ENCODE measurements at places on chromosomes 16 and 17.

GRCh38 chr17:46722662-46723285 is 95.7 kb downstream of the WNT3 start:
- no peak for DNase-seq

GRCh38 chr16:27291106-27291505 is 22.5 kb upstream of the NSMCE1 start:
- no peak for DNase-seq

DNA sequence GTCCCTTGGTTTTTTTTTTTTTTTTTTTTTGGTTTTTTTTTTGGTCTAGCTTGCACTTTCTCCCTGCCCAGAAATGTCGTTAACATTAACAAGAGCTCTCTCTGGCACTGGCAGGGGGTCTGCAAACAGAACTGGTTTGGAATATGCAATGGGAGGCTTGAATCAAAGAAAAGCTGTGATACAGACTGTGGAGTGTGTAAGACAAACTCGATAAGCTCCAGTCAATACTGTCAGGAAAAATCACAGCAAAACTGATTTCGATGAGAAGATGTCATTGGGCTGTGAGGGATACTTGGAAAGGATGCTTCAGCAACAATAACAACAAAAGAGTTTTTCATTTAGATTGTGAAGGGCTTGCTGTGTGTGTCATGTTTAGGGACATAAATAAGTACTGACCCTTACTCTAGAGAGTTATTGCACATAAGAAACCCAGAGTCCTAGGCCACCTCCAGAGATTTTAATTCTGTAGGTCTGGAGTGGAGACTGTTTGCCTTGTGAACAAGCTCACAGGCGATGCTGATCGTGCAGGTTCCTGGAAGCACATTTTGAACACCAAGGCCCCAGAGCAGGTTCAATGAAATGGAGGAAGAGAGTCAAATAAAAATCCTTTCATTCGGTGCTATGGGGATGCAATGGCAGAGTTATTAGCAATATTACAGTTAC is 470.7 kb upstream of the RBFOX1 start:
- DNase-seq = no peak

DNA sequence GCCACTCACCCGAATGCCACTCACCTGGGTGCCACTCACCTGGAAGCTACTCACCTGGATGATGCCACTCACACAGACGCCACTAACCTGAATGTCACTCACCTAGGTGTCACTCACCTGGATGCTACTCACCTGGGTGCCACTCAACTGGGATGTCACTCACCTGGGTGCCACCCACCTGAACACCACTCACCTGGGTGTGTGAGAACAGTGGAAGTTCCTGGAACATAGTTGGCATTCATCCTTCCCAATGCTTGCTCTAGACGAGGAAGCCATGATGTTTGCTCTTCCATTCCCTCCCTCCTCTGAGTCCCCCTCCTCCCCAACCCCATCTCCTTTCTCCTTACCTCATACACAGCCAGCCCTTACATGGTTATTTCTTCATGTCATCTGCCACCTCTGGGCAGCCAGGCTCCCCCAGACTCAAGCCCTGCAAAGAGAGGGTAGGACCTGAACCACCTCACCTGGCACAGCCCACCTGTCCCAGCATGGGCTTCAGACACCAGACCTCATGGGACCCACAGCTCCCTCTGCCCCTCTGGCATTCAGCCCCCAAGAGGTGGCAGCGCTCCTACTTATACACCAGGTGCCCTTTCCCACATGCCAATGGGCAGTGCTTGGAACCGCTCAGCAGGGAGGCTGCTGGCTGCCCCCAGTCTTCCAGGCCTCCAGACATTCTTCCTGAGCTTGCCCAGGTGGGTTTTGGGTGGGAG is 171.8 kb upstream of the FOXF1 start:
- no peak for DNase-seq

GRCh38 chr16:67278773-67279295 is 498 bp upstream of the PLEKHG4 start:
- DNase-seq = no peak

- peak; percentile 77 for DNase-seq
Measured at GRCh38 chr17:19728084-19728495, 11.7 kb upstream of the SLC47A2 start.

GRCh38 chr16:75088216-75088615 is 28.4 kb downstream of the LDHD start:
- no peak for DNase-seq

- DNase-seq = no peak
Measured at GRCh38 chr16:12546918-12547607, 256.6 kb downstream of the CPPED1 start.

GRCh38 chr16:56610017-56610608 is 1.7 kb downstream of the MT2A start:
- DNase-seq = peak; percentile 4

GRCh38 chr16:58497935-58498334 is 2.0 kb upstream of the NDRG4 start:
- DNase-seq = no peak

GRCh38 chr16:9663588-9663987 is 518.6 kb downstream of the GRIN2A start:
- DNase-seq = no peak

DNA sequence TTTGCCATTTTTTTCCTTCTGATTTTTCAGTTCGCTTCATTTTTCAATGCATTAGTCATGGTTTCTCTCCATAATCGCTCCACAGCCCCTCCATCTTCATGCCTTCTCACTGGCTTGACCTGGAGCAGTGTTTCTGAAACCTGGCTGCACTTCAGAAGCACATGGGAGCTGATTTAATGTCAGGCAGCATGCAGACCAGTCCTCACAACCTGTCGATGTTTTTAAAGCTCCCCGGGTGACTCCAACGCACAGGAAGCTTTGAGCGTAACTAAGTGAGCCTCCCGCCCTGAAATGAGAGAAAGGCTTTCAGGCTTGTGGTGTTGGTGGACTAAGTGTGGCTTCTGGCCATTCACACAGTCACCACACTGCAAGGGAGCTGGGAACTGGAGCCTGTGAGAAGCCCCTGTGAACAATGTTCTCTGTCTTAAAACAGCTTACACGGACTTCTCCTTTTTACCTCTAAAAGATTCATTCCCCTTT is 16.8 kb upstream of the DRG2 start:
- DNase-seq = no peak

GRCh38 chr16:56108056-56108471 is 83.2 kb upstream of the GNAO1 start:
- no peak for DNase-seq

DNA sequence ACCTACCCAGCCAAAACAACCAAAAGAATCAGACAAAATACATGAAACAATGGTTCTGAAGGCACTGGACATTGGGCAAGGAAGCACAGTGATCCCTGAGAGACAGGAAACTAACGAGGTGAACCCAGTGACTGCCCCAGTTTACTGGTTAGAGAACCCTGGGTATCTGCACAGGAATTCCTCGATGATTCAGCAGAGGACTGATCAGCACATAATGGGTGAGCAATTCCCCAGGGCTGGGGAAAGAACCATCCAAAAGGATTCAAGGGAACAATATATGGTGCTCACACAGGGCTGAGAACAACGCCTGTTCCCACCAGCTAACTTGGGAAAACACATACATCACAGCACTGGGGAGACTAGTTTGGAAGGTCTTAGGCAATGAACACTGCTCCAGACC is 167.2 kb downstream of the PARN start:
- DNase-seq = no peak

DNA sequence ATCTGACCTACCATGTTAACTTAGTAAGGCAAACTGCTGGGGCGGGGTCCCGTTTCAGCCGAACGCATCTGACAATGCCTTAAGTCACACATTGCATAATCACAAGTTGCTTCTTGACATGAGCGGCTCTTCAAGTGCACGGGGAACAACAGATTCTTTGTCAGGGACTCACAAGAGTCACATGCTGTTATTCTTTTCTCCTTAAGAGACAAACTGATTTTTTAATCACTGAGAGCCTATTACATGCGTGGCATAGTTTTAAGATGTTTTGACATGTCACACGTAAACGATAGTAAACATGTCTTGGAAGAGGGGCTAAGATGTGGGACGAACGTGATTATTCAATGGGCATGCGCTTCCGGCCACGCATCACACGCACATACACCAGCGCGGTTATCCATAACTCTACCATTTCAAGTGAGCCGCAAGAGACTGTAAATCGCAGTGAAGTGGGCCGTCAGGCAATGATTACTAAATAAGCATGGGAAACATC is 63.4 kb downstream of the ADCY9 start:
- no peak for DNase-seq

GRCh38 chr17:6589266-6589946 is 33.1 kb upstream of the PITPNM3 start:
- no peak for DNase-seq

DNA sequence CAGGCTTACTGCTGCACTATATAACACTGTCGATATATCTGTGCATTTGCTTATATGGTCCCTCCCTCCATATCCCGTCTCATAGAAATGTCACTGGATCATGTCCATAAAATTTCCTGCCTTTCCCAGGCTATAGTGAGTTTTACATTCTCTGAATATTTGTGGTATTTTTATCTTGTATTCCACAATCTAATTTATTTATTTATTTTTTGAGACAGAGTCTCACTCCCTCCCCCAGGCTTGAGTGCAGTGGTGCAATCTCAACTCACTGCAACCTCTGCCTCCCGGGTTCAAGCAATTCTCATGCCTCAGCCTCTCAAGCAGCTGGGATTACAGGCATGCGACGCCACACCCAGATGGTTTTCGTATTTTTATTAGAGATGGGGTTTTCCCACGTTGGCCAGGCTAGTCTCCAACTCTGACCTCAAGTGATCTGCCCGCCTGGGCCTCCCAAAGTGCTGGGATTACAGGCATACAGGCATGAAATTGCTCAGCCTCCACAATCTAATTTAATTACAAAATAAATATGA is 12.9 kb downstream of the TRIM37 start:
- DNase-seq = no peak

DNA sequence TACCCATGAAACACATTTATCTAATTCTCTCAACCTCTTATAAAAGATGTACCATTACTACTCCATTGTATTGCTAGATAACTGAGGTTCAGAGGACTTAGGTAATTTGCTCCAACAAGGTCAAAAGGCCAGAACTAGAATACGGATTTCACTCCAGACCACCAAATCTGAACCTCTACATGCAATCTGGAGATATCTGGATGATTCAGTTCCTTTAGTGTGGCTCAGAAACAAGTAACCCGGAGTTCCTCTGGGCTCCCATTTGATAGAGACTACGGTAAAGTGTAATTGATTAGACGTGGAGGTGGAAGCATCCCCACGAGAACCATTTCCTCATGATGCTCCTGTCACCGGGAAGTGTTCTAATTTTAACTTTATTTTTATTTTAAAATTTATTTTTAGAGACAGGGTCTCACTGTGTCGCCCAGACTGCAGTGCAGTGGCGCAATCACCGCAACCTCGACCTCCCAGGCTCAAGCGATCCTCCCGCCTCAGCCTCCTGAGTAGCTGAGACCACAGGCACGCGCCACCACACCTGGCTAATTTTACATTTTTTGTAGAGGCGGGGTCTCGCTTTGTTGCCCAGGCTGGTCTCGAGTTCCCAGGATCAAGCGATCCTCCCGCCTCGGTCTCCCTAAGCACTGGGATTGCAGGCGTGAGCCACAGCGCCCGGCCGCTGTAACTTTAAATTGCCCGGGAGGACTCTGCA is 608 bp upstream of the COX10 start:
- DNase-seq = no peak

GRCh38 chr17:36755586-36755985 is 154.2 kb downstream of the MRM1 start:
- peak; percentile 31 for DNase-seq

- DNase-seq = no peak
Measured at GRCh38 chr17:51144266-51145022, 8.9 kb upstream of the NME1 start.

GRCh38 chr16:56777482-56777881 is 47.6 kb downstream of the NUP93 start:
- DNase-seq = no peak

DNA sequence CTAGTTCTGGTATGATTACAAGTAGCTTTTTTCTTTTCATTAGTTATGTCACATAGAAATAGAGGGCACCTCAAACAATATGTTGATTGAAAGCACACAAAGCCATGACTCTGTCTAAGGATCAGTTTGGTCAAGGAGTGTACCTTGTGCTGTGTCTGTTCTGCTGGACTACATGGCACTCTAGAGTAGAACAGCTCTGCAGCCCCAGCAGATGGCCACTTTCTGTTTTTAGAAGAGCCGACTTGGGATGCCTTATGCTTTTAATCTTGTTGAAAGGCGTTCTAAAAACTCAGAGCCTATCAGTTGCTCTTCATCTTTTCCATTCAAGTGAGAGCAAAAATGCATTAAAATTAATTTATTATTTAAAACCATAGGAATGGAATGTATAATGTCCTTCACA is 49.3 kb upstream of the CA10 start:
- no peak for DNase-seq

- DNase-seq = no peak
Measured at GRCh38 chr16:8892101-8892575, 10.0 kb downstream of the LITAFD start.

DNA sequence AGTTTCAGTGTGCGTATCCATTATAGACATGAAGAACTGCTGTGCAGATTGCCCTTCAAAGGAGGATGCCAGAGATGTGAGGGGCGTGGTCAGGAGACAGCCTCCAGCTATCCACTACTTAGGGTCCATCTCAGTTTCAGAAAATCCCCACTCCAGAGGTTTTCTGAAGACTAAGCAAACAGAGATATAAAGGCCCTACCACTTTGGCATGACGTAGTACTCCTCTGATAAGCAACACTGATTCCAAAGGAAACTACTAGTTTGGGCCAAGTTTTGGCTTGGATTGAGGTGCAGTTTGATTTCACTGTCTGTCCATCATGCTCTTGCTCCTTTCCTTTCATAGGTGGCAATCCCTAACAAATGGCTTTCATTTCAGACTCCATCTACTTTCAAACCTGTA is 228.7 kb downstream of the CDH8 start:
- no peak for DNase-seq

DNA sequence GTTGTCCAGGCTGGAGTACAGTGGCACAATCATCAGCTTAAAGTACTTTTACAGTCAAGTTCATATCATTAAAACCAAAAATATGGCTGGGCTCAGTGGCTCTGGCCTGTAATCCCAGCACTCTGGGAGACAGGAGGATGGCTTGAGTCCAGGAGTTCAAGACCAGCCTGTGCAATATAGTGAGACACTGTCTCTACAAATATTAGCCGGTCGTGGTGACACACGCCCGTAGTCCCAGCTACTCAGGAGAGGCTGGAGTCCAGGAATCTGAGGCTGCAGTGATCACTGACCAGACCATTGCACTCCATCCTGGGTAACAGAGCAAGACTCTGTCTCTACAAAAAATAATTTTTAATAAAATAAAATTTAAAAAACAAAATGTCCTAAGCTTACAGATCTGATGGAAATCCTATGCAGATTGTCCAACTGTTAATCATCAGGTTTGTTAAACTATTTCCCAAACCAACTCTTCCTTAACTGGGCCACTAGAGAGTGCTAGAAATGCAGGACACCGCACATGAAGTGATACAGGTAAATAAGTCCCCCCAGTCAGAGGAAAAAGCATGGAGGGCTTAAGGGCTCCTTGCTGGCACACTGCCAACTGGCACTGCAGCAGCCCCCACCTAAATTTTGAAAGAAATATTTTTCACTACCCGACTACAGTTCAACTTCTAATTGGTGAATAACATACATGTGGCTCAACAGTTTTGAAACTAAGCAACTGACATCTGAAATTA is 2.8 kb downstream of the USP22 start:
- DNase-seq = peak; percentile 34

GRCh38 chr17:19590912-19591551 is 57.4 kb downstream of the SLC47A1 start:
- peak; percentile 13 for DNase-seq

- DNase-seq = no peak
Measured at GRCh38 chr17:69231521-69231920, 2.9 kb upstream of the ABCA10 start.

- no peak for DNase-seq
Measured at GRCh38 chr17:39132192-39132610, 19.2 kb downstream of the PLXDC1 start.

GRCh38 chr16:82300374-82300951 is 130.4 kb upstream of the MPHOSPH6 start:
- no peak for DNase-seq

All from NCI-H748 treated with DMSO at 0.1 percent for 48 hours (cell line).